ENCODE measurements at places on chromosomes 4 and X.

- DNase-seq: peak; percentile 64
- peaks cover 34% of the 10 kb centered on the region for H3K4me1 ChIP-seq
- no peak overlapping the region for H3K4me3 ChIP-seq
- H3K27ac ChIP-seq: no peak overlapping the region
These were observed 141.4 kb downstream of the PPP3CA start for GRCh38 chr4:101205916-101206315.

DNA sequence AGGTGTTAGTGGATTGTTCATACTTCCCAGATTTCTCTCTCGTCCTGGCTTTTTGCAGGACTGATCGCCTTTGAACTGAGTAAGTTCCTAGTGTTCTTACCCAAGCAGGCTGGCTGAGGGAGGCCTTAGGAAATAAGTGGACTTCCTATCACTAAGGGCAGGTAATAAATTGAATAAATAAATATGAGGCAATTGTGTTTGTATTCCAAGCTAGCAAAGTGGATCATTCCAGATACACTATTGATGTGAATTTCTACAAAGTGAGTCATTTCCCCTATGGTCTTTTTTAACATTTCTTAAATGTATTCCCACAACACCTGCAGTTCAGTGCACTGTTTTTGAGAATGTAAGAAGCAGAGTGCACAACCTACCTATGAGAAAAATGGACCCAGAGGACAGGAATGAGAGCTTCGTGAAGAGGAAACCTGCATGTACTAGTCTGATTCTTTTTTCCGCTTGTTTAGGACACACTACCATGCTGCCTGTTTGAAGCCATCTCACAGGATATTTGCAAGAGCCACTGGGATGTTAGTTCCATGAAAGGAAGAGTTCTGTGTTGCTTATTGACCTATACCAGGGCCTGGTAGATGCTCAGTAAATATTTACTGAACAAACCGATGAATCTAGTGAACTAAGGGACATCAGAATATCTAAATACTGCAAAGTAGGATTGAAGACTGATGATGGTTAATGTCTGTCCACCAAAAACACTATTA is 29.0 kb upstream of the SMAD1 start:
- H3K27me3 ChIP-seq: no peaks in the 10 kb centered on the region
- DNase-seq: no peak

DNA sequence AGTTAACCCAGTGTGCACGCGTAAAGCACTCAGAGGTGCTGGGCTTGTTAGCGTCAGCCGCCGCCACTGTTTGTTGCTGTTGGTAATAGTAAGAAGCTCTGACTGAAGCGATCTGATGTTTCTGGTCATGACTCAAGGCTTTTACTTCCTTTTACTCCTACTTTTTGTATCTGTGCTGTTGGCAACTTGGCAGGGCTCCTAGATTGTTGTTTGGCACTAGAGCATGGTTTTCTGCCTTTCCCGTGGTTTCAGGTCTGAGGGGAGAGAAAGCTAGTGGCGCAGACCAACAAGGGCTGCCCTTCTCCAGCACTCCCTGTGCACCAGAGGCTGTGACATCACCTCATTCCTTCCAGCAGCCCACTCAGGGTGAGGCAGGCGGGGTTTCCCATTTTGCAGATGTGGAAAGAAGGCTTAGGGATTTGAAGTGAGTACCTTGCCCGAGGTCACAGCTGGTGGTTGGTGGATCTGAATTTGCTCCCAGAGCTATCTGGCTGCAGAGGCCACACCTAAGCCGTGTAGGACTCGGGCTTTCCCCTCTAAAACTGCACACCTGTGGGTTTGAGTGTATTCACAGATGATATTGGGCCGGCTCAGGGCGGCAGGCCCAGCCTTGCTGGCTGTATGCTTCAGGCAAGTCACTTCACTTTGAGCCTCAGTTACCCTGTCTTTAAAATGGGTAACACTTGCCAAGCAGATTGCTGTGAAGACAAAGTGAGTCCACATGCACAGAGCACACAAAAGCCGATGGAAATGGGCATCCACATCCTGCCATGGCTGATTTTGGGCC is 51.2 kb upstream of the TADA2B start:
- H3K4me1 ChIP-seq: peaks cover 60% of the 10 kb centered on the region
- no peaks in the 10 kb centered on the region for H3K27me3 ChIP-seq
- peaks cover 10% of the 10 kb centered on the region for H3K36me3 ChIP-seq
- H3K27ac ChIP-seq: no peak overlapping the region

GRCh38 chr4:131441004-131441688 is 1707.9 kb upstream of the PCDH10 start:
- H3K27ac ChIP-seq: no peak overlapping the region
- DNase-seq: no peak
- no peaks in the 10 kb centered on the region for H3K4me1 ChIP-seq
- no peaks in the 10 kb centered on the region for H3K36me3 ChIP-seq
- H3K27me3 ChIP-seq: no peaks in the 10 kb centered on the region
- H3K4me3 ChIP-seq: no peak overlapping the region

- no peak overlapping the region for H3K4me3 ChIP-seq
- DNase-seq: no peak
- no peaks in the 10 kb centered on the region for H3K36me3 ChIP-seq
- peaks cover 26% of the 10 kb centered on the region for H3K4me1 ChIP-seq
- no peaks in the 10 kb centered on the region for H3K27me3 ChIP-seq
- H3K27ac ChIP-seq: no peak overlapping the region
These were observed 6.3 kb downstream of the FNIP2 start for GRCh38 chr4:158775091-158775651.

DNA sequence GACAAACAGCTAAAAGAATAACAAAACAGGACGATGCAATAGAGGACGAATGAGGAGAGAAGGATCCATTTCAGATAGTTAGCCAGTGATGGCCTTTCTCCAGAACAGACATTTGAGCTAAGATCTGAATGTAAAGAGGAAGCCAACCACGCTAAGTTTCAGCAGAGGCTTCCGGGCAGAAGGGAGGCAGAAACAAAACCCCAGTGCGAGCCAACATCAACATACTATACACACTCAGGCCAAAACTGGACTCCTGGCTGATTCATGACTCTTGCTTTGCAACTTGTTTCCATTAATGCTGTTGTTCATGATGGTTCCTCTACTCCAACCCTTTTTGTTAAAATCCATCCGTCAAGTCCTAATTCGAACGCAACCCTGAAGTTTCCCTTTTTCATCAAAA is 730.3 kb downstream of the TRIML1 start:
- H3K4me1 ChIP-seq: no peaks in the 10 kb centered on the region
- no peak overlapping the region for H3K27ac ChIP-seq
- H3K4me3 ChIP-seq: no peak overlapping the region

DNA sequence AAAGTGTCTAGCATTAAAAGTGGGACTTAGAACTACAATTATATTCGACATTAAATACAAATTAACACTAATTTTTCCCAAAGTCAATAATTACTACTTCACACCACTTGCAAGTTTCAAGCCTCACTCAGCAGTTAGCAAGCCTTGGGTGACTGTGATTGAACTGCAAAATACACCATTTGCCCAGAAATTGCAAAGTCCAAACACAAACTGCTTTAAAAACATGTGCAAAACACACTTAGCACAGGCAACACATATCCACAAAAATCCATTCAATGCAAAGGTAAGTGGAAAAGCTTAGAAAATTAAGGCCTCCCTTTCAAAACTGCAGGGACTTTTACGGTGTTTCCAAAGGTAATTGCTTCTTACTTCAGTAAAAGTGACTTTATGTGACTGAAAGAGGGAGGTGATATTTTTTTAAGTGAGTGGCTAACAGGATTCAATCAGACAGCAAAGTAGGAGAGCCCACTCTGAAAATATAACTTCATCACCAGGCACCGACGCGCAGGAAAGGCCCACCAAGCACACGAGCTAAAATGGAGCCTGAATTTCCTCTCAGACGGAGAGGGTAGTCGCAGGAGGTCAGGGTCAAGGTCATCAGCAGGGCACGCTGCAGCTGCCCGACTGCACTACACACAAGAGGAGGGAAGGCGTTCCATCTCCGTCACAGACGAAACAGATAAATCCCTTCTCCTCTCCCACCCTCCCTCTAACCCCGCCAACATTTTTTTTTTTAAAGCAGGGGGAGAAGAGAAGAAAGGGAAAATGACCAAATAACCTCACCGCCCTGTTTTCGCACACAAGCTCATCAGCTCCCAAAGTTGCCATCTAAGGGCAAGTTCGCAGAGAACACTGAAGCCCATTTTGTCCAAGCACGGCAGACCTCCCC is 3.1 kb downstream of the ZNF827 start:
- H3K4me3 ChIP-seq: peak overlapping the region; percentile 69
- H3K4me1 ChIP-seq: peaks cover 15% of the 10 kb centered on the region
- no peaks in the 10 kb centered on the region for H3K36me3 ChIP-seq
- DNase-seq: peak; percentile 4
- H3K27me3 ChIP-seq: no peaks in the 10 kb centered on the region

DNA sequence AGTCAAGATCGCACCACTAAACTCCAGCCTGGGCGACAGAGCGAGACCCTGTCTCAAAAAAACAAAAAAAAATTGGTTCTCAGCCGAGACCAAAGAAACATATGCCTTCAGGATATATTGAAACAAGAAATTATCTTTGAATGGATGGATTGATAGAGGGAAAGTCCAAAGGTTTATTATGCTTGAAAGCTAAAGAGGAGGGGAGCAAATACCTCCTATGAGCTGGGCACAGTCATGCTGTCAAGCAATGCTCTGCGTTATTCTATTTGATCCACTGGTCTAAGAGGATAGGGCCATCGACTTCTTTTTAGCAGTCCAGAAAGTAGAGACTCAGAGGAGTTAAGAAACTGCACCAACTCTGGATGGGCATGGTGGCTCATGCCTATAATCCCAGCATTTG is 85.9 kb upstream of the SLC34A2 start:
- no peaks in the 10 kb centered on the region for H3K4me1 ChIP-seq
- no peaks in the 10 kb centered on the region for H3K36me3 ChIP-seq

DNA sequence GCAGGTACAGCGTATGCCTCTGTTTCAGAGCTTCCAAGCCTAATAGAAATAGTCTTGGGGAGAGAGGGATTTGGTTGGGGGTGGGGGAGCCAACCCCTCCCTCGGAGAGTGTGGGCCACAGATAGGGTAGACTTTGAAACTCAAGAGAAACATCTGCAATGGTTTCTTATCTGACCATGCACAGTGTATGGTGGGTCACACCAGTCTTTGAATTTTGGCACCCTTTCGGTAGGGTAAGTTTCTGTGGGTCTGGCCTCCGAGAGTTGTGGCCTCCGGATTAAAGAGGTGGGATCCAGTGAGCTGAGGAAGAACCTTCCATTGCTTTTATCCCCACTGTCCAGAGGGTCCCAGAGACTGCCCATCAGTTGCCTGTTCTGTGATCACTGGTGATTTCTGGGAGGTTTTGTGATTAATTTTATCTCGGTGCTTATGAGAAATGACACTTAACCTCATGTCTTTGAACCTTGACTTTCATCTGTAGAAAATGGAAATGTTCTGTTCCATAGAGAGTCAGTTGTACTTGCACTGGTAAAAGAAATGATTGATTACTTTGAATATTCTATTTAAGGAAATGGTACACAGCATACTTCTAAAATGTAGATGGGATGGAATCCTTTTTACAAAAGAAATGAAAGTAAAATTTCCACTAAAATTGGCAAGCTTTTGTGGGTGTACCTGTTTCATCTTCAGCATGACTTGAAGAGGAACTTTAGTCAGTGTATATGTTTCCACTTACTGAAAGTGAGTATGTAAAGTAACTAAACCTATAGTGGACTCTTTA is 62.7 kb downstream of the TMEM131L start:
- peak overlapping the region; percentile 23 for H3K4me3 ChIP-seq
- no peaks in the 10 kb centered on the region for H3K36me3 ChIP-seq
- DNase-seq: no peak

DNA sequence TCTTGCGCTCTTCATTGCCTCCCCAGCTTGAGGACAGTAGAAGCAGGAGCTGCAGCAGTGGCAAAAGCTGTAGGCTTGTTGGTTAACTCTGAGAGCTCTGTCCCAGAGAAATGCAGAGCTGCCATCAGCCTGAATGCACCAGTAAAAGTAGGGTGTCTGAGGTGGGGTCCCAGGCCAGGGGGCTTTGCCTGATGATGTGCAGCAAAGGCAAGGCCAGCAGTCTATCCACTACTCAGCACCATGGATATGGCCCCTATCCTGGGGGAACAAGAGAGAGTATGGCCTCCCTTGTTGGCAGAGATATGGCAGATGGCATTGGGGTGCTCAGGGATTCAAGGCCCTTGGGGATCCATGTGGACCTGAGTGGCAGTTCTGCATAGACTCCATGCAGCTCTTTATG is 180.2 kb downstream of the HMGN5 start:
- H3K4me1 ChIP-seq: no peaks in the 10 kb centered on the region
- H3K27me3 ChIP-seq: no peaks in the 10 kb centered on the region
- no peak overlapping the region for H3K4me3 ChIP-seq

- H3K27me3 ChIP-seq: no peaks in the 10 kb centered on the region
- H3K36me3 ChIP-seq: no peaks in the 10 kb centered on the region
- DNase-seq: peak; percentile 42
- H3K4me1 ChIP-seq: no peaks in the 10 kb centered on the region
- H3K27ac ChIP-seq: no peak overlapping the region
- no peak overlapping the region for H3K4me3 ChIP-seq
These were observed 18.2 kb upstream of the ABLIM2 start for GRCh38 chr4:8176547-8177399.

All from CD4-positive, alpha-beta memory T cell (primary cell).